ENCODE measurements at places on chromosomes 6 and 20.

GRCh38 chr6:116969211-116969863 lies 92.3 kb downstream of the RFX6 start:
- DNase-seq: no peak

- no peak for DNase-seq
Measured at GRCh38 chr20:53040693-53041589, 68.8 kb downstream of the TSHZ2 start.

GRCh38 chr6:18997375-18997826 lies 610.3 kb downstream of the RNF144B start:
- DNase-seq: no peak

- DNase-seq: no peak
Measured at GRCh38 chr6:139277161-139277560, 14.6 kb downstream of the TXLNB start.

GRCh38 chr6:11389977-11390376 lies 147.6 kb upstream of the TMEM170B start:
- DNase-seq: no peak

GRCh38 chr20:6855104-6855503 lies 87.6 kb downstream of the BMP2 start:
- DNase-seq: no peak

DNA sequence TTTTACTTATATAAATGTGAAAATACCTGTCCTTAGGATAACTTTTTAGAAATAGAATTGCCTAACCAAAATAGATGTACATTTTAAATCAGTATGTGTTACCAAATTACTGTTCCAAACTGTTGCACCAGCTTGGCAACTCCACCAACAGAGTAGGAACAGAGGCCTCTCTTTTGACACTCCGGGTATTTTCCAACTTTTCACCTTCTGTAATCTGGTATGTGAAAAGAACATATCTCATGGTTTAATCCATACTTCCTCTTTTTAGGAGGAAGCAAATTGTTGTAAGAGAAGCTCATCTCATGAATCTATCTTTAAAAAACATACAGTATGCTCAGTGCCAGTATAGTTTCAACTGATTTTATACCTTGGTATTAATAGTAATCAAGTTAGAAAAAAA lies 24.9 kb downstream of the RNF144B start:
- DNase-seq: no peak

- DNase-seq: no peak
Measured at GRCh38 chr6:145758113-145758512, 22.8 kb upstream of the EPM2A start.

DNA sequence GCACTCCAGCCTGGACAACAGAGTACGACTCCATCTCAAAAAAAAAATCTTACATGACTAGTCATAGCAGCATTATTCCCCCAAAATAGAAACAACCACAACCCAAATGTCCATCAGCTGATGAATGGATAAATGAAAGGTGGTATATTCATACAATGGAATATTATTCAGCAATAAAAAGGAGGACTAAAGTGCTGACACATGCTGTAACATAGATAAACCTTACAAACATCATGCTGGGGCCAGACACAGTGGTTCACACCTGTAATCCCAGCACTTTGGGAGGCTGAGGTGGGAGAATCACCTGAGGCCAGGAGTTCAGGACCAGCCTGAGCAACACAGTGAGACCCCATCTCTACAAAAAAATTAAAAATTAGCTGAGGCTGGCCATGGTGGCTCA lies 16.9 kb downstream of the C20orf203 start:
- no peak for DNase-seq

GRCh38 chr6:21327326-21328112 lies 266.0 kb upstream of the SOX4 start:
- no peak for DNase-seq

- DNase-seq: no peak
Measured at GRCh38 chr6:131687022-131687421, 14.2 kb downstream of the OR2A4 start.

- no peak for DNase-seq
Measured at GRCh38 chr6:109237077-109237985, 142.0 kb downstream of the CEP57L1 start.

DNA sequence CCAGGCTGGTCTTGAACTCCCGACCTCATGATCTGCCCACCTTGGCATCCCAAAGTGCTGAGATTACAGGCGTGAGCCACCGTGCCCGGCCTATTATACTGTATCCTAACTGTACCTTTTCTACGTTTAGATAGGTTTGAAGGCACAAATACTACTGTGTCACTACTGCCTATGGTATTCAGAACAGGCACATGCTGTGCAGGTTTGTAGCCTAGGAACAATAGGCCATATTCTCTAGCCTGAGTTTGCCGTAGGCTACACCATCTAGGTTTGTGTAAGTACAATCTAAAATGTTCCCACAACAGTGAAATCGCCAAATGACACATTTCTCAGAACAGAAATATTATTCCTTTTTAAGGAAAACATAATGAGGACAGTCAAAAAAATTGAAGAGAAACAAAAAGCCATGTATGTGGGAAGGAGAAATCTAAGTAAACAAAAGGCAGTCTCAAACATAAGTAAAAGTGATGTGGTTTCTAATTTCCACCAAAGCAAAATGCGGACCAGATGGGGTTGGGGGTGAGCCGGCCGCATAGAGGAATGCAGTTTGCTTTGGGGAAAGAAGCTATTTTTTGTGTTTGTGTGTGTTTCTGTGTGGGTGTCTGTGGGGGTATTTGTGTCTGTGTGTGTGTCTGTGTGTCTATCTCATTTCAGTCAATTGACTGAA lies 192.6 kb upstream of the SALL4 start:
- DNase-seq: no peak

DNA sequence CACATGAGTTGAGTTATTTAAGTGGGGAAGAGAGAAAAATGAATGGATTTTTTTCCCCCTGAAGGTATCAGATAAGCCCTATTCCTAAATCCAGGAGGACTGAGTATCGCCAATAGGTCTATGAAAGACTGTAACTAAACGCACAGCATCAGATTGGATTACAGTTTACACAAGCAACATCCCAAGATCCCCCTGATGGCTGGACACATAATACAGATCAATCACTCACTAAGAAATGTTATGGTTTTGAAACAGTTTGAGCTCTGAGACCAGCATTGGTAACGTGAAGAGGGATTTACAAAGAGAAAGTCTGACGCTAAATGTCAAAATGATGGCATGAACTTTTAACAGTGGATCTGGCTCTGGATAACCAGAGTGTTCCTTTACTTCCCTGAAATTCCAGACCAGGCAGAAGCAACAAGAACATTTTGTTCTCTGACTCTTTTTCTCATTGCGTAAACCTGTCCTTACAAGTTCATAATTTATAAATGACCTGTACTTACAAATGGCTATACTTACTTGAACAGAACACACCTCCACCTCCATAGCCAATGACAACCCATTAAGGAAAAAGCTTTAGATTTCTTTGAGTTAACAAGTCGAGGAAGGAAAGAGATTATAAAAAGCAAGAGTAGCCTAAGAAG lies 131.8 kb upstream of the BEND3 start:
- no peak for DNase-seq

- no peak for DNase-seq
Measured at GRCh38 chr6:89208551-89208950, 8.6 kb downstream of the GABRR1 start.

DNA sequence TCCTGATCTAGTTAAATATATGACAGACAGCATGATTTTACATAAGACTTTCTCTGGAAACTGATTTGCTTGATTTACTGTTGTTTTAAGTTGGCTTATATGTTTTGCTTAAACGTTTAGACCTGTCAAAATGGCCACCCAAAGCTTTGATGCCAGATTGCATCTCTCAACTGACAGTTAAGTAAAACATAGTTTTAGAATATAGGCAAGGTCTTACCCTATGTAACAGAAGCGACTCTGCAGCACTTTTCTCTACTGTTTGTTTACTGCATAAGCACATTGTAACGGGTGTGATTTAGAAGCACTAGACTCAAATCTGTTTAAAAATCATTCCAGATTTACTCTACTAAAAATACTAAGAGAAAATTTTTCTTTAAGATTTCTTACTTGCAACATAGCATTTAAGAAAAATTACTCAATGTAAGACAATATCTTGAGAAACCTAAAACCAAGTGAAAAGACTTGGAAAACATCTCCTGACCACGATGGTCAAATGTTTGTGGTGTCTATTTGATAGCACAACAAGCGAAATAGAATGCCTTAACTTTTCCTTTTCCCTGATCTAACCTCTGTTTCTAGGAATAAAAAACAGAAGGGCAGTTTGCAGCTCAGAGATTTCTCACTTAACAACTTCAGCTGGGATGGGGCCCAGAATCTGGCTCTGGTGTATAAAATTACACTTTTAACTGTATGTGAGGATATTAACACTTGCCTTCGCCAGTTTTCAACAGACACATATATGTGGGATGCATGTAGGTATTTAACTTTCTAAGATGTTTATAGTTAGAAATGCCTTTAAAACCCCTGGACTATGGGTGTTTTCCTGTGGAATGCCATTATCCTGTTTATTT lies 47.4 kb downstream of the AIG1 start:
- no peak for DNase-seq

- DNase-seq: no peak
Measured at GRCh38 chr20:10388597-10388996, 45.4 kb downstream of the MKKS start.

DNA sequence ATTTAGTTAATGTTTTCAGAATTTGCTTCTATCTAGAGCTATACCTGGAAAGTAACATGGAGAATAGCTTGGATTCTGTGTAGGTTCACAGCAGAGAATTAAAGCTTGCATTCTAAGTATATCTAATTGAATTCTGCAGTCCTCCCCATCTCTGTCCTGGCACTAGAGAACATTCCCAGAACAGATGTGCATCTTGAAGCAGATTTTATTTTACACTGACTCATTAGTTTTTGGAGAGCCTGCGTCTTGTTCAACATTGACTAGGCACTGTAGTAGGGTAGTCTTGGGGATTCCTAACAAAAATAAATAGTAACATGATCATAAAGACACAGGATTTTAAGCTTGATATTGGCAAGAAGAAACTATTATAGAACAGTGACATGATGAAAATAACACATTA lies 36.2 kb upstream of the BAG2 start:
- no peak for DNase-seq

- no peak for DNase-seq
Measured at GRCh38 chr6:42093582-42094329, 43.4 kb downstream of the TAF8 start.

DNA sequence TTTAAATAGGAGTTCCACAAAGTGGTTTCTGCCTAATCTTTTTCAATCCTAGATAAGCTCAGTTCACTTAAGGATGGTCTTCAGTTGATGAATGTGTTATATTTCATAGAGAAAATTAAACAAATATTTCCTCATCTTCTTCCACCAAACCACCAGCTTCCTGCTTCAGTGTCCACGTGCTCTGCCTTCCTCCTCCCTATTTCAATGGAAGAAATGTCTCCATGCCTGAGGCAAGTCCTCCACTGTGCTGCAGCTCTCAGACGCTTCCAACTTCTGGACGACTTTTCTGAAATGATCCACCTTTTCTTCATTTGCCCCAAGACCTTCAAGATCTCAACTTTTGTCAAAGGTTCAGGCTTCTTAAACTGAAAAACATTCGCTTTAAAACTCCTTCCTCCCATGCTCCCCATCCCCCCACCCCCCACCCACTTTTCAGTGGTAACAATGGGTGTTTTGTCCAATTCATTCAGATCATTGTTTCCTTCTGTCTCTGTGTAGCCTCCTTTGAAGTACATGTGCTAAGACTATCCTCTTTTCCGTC lies 25.3 kb upstream of the FABP7 start:
- DNase-seq: no peak

GRCh38 chr6:37940074-37940847 lies 120.7 kb downstream of the ZFAND3 start:
- DNase-seq: no peak

GRCh38 chr6:33882154-33882553 lies 78.4 kb upstream of the MLN start:
- no peak for DNase-seq

DNA sequence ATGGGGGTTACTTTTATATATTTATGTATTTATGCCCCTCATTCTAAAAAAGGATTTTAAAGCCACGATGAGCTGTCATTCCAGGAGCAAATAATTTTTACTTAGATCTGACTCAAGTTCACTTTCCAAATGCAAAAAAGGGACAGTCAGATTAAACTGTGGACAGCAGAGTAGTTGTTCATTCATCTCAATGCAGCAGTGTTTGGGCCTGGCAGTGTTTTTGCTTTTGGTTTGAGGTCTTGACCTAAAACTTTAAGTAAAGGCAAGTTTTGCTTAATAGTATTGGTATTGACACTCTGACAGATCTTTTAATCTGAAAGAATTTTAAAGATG lies 13.9 kb downstream of the JARID2 start:
- no peak for DNase-seq

DNA sequence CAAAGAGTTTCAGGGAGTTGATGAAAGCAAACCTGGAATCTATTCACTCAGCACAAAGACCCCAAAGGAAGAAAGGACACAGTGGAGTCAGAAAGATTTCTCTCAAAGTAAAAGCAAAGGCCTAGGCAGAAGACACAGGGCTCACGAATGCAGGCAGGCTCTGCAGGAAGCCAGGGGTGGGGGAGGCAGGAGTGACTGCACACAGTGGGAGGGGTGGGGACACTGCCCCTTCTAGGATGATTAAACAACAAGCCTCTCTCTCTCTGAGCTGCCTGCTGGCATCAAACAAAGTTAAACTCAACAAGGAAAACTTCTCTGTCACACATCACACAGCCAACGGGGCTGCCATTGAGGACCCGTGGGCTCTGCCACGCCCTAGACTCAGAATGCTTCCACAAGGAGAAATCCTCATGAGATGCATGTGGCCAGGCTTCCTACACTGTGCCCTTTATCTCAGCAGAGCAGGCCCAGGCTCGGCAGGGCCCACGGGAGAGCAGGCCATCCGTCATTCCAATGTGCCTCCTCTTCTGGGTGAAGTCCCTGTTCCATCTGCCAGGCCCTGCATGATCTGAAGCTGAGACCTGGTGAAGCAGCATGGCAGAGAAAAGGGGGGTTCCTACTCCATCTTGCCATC lies 70.1 kb downstream of the RAMACL start:
- no peak for DNase-seq

DNA sequence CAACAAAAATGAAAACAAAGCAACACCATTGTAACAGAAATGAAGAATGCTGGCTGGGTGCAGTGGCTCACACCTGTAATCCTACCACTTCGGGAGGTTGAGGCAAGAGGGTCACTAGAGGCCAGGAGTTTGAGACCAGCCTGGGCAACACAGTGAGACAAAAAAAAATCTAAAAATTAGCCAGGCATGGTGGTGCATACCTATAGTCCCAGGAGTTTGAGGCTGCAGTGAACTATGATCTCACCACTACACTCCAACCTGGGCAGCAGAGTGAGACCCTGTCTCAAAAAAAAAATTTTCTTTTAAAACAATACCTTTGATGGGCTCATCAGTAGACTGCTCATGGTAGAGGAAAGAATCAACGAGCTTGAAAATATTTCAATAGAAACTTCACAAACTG lies 18.5 kb downstream of the NINL start:
- no peak for DNase-seq

- no peak for DNase-seq
Measured at GRCh38 chr6:28269492-28269891, 2.5 kb downstream of the ZSCAN26 start.

- no peak for DNase-seq
Measured at GRCh38 chr20:12997128-12997655, 11.6 kb upstream of the SPTLC3 start.
